ENCODE measurements at places on chromosomes 3 and 15.

- no peak for DNase-seq
Measured at GRCh38 chr15:32682977-32683630, 34.7 kb upstream of the GREM1 start.

DNA sequence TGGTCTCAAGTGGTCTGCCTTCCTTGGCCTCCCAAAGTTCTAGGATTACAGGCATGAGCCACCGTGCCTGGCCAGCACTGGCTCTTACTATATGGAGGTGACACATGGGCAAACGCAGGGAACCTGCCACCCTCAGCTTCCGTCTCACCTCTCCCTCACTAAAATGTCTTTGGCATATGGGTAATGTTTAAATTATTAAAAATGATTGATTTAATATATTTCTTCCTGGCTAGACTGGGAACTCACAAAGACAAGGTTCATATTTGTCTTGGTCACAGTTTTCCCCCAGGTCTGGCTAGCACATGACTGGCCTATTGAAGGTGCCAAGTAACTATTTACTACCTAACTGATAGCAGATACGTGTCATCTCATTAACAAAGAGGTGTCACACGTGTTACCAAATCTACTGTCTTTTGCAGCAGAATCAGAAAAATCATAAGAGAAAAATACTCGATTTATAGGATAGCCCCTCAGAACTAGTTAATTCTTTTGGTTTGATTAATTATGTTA is 48.2 kb downstream of the SYNM start:
- DNase-seq, result no peak

DNA sequence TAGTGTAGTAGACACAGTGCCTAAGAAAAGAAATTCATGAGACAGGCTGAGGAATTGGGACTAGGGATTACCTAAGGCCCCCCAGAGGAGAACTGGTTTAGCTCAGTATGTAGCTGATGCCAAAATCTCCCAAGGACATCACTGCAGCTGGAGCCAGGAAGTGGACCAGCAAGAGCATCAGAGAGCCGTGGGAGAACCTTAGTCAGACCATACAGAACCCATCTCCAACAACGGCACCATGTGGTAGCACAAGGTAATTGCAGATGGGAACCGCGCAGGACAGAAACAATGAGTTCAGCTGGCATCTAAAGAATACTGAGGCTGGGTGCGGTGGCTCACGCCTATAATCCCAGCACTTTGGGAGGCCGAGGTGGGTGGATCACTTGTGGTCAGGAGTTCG is 81.7 kb downstream of the WNT5A start:
- no peak for DNase-seq

DNA sequence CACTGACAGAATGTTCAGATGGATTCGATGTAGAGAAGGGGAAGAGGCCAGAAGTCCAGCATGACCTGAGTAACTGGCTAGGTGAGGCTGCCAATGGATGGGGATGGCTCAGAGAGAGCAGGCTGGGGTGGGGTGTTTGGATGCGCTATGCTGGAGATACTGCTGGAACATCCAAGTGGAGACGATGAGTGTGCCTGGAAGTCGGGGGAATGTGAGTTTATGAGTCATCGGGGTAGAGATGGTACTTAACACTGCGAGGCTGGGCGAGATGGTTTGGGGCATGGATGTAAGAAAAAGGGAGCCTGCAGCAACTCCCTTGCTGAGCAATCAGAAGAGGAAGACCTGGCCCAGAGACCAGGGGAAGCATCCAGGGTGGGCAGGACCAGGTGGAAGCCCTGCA is 180.7 kb downstream of the SLCO3A1 start:
- DNase-seq, result no peak

DNA sequence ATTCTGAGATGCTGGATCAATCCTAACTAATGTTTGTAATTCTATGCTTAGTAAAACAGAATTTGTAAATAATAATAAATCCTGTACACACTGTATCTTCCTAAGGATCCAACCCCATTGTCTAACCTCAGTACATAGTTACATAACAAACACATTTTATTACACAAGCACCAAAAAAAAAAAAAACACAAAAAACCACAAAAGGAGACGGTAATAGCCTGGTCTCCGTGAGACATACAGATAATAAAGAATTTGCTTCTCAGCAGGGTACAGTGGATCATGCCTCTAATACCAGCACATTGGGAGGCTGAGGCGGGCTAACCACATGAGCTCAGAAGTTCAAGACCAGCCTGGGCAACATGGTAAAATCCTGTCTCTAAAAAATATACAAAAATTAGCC is 558.7 kb downstream of the MAGI1 start:
- DNase-seq, result no peak

GRCh38 chr15:69762373-69763148 is 309.9 kb downstream of the RPLP1 start:
- no peak for DNase-seq

DNA sequence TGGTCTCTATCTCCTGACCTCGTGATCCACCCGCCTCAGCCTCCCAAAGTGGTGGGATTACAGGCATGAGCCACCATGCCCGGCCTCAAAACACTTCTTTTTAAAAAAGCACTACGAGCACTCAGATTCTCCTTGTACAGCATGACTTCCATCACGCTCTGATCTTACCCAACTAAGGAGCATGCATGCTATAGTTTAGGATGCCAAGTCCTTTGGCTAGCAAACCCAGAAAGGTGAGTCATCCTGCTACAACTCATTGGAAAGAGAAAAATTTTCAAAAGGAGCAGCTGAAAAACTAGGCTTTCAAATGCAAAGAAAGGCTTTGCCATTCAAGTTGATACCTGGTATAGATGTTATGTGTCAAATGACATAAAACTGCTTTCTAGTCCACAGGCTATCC is 70.3 kb upstream of the PRICKLE2 start:
- DNase-seq, result no peak

GRCh38 chr3:11272906-11273574 is 843 bp downstream of the ATG7 start:
- DNase-seq, result no peak

- DNase-seq, result no peak
Measured at GRCh38 chr15:79065706-79066376, 24.7 kb downstream of the RASGRF1 start.

- no peak for DNase-seq
Measured at GRCh38 chr15:95880630-95881029, 449.9 kb upstream of the NR2F2 start.

GRCh38 chr3:16319307-16319706 is 54.3 kb downstream of the OXNAD1 start:
- peak; percentile 54 for DNase-seq

DNA sequence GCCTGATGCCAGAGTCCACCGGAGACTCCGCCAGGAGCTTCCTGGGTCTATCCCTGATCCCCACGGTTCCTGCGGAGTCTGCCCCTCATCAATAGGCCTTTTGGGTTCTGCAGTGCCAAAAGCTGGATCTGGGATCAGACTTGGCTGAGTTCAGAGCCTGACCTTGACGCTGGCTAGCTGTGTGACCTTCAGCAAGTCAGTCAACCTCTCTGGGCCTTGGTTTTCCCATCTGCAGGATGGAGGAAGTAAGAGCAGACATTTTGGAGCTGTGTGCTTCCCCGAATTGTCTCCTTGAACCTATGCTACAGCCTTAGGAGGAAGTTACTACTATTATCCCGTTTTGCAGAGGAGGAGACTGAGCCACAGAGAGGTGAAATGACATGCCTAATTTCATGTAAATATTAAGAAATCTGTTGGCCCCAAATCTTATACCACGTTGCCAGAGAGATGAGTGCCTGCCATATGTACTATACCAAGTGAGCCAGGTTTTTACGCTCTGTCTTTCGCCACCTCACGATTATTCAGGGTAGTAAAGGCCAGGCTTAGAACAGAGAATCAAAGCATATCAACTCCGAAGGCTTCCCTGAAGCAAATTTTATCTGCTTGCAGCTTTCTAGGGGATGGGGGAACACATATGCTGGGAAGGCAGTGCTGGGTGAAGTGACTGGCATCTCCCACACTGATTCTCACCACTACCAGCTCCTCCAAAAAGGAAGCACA is 112.5 kb downstream of the SRGAP3 start:
- no peak for DNase-seq

DNA sequence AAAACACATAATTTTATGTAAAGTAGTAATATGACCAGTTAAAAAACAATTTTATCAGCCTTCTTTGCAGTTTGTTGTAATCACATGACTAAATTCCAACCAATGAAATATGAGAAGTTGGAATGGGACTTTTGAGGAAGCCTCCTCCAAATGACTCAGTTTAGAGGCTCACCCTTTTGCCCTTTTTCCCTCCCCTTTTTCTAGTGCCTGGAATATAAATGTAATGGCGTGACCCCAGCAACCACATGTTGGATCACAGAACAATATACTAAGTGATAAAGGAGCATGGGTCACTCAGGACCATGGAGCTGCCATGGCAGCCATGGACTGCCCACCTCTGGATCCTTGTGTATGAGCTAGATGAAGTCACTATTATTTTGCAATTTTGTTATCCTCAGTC is 48.8 kb upstream of the HEG1 start:
- DNase-seq, result no peak

GRCh38 chr3:64340641-64341101 is 115.4 kb upstream of the PRICKLE2 start:
- DNase-seq, result no peak

- DNase-seq, result no peak
Measured at GRCh38 chr3:197507541-197507940, 48.2 kb downstream of the BDH1 start.

DNA sequence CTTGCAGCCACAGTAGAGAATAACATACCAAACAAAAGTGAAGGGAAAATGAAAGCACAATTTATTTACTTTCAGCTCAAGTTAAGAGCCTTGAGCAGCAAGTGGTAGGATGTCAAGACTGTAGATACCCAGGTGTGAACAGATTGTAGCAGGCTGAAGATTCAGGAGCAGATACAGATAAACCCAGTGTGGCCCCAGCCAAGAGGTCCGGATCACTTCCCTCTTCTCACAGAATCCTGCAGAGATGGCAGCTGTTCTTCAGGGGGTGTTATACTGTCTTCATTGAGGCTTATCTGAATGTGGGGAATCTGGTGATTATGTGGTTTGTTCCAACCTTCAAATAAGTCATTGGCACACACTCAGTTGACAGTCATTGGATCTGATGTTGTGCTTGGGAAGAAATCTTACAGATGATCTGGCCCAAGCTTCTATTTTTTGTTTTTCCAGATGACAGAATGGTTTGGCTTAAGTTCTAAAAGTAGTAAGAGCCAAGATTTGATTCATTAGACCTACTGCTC is 2.2 kb downstream of the STARD9 start:
- no peak for DNase-seq

DNA sequence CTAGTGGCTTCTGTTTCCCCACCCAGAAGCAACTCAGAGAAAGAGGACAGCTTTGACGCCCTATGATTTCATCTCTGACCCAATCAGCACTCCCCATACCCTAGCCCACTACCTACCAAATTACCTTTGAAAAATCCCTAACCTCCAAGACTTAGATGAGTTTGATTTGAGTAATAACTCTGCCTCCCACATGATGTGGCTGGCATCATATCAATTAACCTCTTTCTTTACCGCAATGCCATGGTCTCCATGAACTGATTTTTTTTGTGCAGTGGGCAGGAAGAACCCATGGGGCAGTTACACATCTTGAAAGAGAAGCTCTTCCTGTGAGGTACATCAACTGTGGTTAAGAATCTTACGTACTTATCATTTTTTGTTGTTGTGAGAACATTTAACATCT is 25.5 kb upstream of the APOD start:
- DNase-seq, result no peak

DNA sequence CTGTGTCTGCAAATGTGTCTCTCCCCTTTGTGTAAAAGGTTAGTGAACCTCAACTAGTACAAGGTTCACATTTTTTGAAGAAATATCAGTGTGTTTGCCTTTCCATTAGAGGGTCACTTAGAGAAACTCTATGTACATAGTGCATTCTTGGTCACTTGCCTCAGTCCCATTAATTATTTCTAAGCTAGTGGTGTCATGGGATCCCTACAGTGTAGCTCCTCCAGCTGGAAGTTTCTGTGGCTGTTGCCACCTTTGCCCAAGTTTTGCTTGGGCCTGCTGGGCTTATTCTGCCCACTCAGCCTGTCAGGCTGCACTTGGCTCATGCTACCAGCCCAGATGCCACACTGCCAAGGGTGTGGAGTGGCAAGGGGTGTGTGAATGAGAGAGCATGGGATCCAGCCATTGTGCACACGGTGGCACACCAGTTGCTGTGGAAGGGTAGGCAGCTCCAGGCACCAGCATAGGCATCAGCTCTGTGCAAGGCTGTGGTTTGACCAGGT is 161.7 kb downstream of the ARPP21 start:
- DNase-seq, result no peak

DNA sequence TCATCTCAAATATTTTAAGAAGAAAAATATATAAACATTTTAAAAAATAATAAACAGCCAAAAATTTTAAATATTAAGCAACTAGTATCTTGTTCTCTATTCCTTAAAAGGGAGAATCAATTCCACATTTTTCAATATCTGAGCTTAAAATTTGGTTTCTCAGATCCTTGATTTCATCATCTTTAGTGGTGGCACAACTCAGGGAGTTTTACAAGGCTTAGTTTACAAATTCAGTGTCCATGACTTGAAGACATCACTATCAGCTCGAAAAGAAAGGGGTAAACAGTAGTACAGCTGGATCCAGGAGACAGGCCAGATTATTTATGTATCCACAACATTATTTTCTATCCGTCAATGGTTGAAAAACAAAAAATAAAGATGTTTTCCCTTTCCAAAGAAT is 11.6 kb downstream of the IGF2BP2 start:
- DNase-seq, result no peak

GRCh38 chr3:64586952-64587351 is 100.8 kb downstream of the ADAMTS9 start:
- DNase-seq, result no peak

DNA sequence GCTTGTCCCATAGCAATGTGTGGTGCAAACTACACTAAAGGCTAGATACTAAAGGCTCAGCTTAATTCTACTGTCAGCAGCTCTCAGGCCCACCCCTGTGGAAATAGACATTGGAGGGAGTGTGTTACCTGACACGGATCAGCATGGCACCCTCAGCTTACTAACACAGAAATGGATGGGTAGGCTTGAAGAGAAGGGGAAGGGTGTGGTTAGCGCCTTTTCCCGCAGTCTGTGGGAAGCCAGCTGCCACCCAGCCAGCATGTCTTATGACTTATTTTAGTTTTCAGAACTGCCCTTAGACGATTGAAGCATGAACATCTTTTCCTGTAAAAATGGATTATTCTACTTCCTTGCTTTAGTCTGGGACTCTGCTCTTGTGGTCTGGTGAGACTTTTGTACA is 25.8 kb upstream of the ADPGK start:
- no peak for DNase-seq

- DNase-seq, result no peak
Measured at GRCh38 chr15:59360305-59360704, 12.4 kb downstream of the MYO1E start.

- DNase-seq, result no peak
Measured at GRCh38 chr3:95235916-95236315, 1173.1 kb downstream of the NSUN3 start.

DNA sequence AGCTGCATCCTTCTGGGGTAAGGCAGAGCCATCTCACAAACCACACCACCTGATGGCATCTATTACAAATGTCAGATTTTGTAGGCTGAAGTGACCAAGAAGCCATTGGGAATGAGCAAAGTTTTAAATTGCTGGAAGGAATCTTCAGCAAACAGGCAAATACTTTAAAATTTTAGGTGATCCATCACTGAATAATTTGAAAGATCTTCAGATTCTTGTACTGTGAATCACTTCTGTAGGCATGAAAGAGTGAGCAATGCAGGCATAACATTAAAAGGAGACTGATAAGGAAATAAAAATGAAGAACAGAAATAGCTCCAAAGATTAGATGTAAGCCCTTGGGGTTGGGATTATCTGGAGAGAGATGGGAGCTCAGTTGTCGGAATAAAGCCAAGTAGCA is 36.0 kb upstream of the ALDH1L1 start:
- DNase-seq, result no peak

All from stimulated activated CD8-positive, alpha-beta memory T cell treated with anti-CD3 and anti-CD28 coated beads, Interleukin-7, amount 100 ng/mL, for 1 hour (primary cell).